Prostate gland (tissue), 2 donors: ENCODE measurements at places on chromosomes 2 and 18. TPM values are rescaled to one million over a fixed set of nuclear protein-coding genes. Genes with fewer than 3 reads are reported as not detected.

Gene CNGA3
- total RNA-seq = 1.1 TPM

Gene ABCG8
- not detected for total RNA-seq

Gene PSMA8
- not detected for total RNA-seq

Gene FOXD4L1
- total RNA-seq = not detected

Gene HOXD3
- total RNA-seq = 5.3 TPM

Gene NFU1
- 33.4 TPM for total RNA-seq

Gene C2orf80
- total RNA-seq = not detected

Gene HOXD8
- 30.8 TPM for total RNA-seq

Gene CYB5A
- total RNA-seq = 144 TPM

Gene NOL4
- 3.6 TPM for total RNA-seq
